ENCODE measurements at places on chromosomes 2 and 18.

- no peak for DNase-seq
Observed at GRCh38 chr2:218576854-218577253, 8.2 kb downstream of the CNOT9 start.

- DNase-seq = no peak
Observed at GRCh38 chr2:168858146-168858545, 32.1 kb downstream of the SPC25 start.

DNA sequence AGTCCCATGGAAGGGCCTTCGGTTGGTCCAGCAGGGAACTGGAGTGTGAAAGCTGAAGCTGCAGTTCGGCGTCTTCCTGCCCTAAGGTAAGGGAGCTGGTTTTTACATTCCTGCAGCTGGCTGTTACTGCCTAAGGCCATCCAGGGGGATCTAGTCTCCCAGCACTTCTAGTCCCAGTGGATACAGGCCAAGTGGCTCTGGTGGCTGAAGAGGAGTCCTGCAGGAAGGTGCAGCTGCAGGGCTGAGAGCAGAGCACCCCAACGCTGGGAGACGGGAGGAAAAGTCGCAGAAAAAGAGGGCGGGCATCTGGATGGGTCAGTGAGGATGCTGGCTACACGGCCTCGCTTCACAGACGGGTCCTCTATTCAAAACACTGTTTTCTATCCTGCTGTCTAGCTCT is 225.0 kb upstream of the HS6ST1 start:
- no peak for DNase-seq

- no peak for DNase-seq
Observed at GRCh38 chr2:71609958-71610357, 156.6 kb downstream of the DYSF start.

GRCh38 chr2:135005753-135006152 is 41.5 kb downstream of the MAP3K19 start:
- DNase-seq = no peak

GRCh38 chr2:220432645-220433044 is 805.2 kb downstream of the SLC4A3 start:
- no peak for DNase-seq

- no peak for DNase-seq
Observed at GRCh38 chr2:85033388-85033787, 62.4 kb downstream of the KCMF1 start.

- no peak for DNase-seq
Observed at GRCh38 chr2:227674485-227674884, 7.9 kb downstream of the SCYGR5 start.

GRCh38 chr2:53452957-53453748 is 314.5 kb upstream of the CHAC2 start:
- no peak for DNase-seq

DNA sequence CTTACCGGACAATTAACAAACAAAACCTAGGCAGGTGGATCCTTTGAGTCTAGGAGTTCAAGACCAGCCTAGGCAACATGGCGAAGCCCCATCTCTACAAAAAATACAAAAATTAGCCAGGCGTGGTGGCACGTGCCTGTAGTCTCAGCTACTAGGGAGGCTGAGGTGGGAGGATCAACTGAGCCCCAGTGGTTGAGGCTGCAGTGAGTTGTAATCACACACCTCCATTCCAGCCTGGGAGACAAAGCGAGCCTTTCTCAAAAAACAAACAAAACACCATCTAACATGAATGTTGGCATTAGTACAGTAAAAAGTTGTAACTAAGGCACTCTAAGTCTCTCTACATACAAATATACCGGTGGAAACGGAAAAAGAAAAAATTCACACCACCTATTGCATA is 5.3 kb downstream of the SP3 start:
- no peak for DNase-seq

DNA sequence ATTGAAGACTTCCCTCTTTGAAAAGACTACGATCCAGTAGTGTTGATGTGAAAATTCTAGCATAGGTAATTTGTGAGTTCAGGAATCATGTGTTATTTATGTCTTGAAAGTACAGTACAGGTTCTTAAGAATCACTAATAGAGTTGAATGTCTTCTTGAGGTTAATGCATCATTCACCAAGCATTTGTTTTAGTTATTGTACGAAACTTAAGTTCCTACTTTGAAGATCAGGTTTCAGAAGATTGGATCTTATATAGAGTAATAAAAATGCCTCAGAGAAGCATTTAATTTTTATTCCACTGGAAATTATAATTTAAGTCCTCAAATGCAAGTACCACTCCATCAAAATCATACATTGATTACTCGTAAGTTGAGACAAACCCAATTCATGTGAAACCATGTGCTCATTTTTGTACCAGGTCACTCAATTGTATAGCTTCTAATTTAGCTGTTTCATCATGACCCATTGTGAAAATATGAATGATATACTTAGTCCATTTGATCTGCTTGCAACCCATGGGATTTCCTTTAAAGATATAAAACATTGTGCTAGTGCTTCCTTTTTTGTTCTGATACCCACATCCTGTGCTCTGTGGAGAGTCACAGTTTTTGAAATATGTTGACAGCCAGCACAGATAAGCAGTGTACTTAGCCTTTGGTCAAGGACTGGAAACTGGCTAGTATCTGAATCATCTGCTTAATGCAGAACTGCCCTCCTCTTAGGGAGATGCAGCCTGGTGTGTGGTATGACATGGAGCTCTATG is 22.5 kb upstream of the RAB27B start:
- DNase-seq = peak; percentile 45

- no peak for DNase-seq
Observed at GRCh38 chr18:7608174-7608550, 41.0 kb downstream of the PTPRM start.

- DNase-seq = no peak
Observed at GRCh38 chr18:36672437-36673344, 156.1 kb downstream of the TPGS2 start.

- no peak for DNase-seq
Observed at GRCh38 chr2:127762846-127763245, 48.1 kb downstream of the WDR33 start.

DNA sequence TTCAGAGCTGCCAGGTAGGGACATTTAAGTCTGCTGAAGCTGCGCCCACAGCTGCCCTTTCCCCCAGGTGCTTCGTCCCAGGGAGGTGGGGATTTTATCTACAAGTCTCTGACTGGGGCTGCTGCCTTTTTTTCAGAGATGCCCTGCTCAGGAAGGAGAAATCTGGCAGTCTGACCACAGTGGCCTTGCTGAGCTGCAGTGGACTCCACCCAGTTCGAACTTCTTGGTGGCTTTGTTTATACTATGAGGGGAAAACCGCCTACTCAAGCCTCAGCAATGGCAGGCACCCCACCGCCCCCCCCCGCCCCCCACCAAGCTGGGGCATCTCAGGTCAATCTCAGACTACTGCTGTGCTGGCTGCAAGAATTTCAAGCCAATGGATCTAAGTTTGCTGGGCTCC is 458.1 kb upstream of the RAB12 start:
- DNase-seq = no peak
